Esophagus muscularis mucosa (tissue), 4 donors: ENCODE measurements at places on chromosomes 16 and 17.
A peak's percentile ranks its signal among the peaks of the same experiment; 100 is the strongest.

DNA sequence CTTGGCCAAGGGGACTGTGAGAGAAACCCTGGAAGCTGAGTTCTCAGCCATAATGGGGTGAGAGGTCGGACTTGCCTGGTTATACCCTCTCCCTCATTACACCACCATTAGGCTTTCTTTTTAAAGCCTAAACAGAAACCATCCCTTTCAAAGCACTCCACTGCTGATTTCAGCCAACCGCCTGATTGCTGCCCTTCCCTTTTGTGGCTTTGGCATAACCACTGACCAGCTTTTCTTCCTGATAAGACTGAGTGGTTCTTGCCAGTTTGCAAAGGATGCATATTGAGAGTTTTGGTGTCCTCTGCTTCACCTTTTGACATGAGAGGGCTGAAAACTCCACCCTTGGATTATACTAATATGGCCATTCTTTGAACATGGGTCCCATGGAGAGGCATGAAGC, 308.2 kb upstream of the GOT2 start:
- no peak for DNase-seq

- DNase-seq: no peak
These were observed 7.0 kb upstream of the RBFOX3 start for GRCh38 chr17:79617740-79618382.

GRCh38 chr16:1407753-1408152, 6.8 kb downstream of the UNKL start:
- no peak for DNase-seq

- DNase-seq: no peak
These were observed 82.9 kb downstream of the GAS7 start for GRCh38 chr17:10115536-10115932.

GRCh38 chr16:1974157-1975070, 2.6 kb downstream of the TBL3 start:
- no peak for DNase-seq

DNA sequence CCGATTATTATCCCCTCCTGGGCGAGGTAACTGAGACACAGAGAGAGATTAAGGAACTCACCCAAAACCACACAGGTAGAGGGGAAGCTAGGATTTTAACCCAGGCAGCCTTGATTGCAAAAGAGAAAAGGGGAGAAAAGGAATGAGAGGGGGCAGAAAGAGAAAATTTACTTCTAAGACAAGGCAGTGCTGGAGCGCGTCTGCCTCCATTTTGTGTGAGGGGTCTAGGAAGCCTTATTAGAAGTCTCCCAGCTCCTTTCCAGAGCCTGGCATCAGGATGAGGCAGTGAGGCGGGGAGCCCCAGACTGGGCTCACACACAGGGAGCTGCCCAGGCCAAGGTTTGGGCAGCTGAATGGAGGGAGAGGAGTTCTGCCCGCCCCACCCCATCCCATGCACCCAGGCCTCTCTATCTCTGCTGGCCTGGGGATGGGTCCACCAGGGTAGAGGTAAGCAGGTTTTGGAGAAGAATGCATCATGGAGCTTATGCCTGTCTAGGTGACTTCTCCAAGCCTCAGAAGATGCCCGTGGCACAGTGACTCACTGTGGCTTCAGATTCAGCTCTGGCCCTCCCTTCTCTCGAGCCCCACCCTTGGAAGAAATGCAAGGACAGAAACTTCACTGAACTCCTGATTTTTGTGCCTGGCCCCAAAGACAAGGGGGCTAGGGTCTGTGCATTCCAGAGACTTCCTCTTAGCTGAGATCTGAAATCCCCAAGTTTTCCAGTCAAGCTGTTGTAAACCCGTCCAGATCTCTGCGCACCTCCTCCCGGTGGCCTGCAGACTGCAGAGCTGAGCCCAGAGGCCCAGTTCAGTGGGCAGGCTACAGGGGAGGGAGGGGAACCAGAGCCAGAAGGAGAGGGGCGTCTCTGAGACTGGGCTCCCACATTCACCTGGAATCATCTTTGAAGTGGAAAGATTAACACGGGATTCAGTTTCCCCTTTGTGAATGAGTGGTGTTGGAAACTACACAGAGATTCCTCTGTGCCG, 95.1 kb upstream of the CDH5 start:
- no peak for DNase-seq

- no peak for DNase-seq
These were observed 15.0 kb downstream of the THUMPD1 start for GRCh38 chr16:20726661-20727060.

GRCh38 chr17:64296246-64296645, 33.2 kb upstream of the TEX2 start:
- no peak for DNase-seq

- DNase-seq: no peak
These were observed 27.4 kb upstream of the SLC38A10 start for GRCh38 chr17:81322271-81323082.

DNA sequence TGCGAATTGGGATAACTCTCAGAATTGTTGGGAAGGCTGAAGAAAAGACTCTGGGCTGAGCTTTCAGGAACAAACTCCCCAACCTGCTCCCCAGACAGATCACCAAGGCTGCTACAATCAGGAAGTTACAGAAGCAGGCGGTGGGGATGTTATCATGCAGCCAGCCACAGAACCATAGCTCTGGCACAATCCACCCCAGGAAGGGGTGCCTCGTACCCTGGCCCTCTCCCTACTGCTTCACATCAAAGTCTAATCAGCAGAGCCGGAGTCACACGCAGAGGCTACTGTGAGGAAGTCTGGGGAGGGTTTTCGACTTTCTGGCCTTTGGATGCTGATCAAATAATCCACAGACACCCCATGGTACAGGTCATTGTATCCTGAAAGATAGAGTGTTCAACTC, 86.8 kb downstream of the NTN1 start:
- DNase-seq: no peak

DNA sequence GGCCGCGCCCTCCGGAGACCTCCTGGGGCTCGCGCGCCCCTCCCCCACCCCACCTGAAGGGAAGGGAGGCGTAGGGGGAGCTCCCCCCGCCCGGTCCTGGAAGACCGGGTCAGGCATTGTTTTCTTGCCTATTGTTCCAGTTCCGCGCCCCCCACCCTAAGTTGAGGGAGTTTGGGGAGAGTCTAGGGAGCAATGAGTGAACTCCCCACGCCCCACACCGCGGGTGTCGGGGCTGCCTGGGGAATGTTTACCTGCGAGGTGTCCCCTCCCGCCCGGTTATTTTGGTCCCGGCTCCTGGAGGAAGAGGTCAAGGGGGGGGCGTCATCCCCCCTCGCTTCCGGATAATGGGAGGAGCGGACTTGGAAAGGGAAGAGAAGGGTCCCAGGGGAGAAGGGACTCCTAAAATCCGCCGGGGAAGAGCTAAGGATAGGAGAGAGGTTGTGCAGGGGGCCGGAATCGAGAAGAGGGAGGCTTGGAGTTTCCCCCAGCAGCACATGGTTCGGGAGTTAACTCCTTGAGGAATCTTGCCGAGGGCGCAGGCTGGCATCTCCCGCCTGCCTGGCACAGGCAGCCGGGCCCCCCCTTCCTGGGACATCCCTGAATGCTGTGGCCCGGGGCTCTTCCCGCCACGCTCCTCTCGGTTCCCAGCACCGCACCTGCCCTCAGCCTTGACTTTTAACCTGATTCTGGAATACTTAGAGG, 881 bp downstream of the MLLT6 start:
- no peak for DNase-seq

DNA sequence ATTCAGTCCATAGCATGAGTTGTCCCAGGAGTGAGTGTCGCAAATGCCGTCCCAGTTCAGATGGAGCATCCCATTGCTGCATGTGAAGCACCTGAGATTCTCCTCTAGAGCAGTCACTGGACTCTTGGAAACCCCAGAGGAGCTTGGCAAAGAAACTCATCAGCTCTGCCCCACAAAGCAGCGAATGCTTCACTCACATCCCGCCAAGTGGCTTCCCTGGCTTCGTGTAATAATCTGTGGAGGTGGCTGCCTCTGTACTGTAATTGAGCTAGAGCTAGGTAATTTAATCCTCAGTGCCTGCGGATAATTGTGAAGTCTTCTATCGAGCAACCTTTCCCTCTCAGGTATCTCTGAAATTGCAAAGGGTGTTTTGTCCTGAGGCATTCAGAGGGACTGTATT, 107.1 kb downstream of the SNX29 start:
- no peak for DNase-seq

GRCh38 chr17:41724476-41725050, 9.9 kb downstream of the HAP1 start:
- DNase-seq: no peak

- DNase-seq: no peak
These were observed 641 bp downstream of the KRTAP9-1 start for GRCh38 chr17:41190328-41190727.

DNA sequence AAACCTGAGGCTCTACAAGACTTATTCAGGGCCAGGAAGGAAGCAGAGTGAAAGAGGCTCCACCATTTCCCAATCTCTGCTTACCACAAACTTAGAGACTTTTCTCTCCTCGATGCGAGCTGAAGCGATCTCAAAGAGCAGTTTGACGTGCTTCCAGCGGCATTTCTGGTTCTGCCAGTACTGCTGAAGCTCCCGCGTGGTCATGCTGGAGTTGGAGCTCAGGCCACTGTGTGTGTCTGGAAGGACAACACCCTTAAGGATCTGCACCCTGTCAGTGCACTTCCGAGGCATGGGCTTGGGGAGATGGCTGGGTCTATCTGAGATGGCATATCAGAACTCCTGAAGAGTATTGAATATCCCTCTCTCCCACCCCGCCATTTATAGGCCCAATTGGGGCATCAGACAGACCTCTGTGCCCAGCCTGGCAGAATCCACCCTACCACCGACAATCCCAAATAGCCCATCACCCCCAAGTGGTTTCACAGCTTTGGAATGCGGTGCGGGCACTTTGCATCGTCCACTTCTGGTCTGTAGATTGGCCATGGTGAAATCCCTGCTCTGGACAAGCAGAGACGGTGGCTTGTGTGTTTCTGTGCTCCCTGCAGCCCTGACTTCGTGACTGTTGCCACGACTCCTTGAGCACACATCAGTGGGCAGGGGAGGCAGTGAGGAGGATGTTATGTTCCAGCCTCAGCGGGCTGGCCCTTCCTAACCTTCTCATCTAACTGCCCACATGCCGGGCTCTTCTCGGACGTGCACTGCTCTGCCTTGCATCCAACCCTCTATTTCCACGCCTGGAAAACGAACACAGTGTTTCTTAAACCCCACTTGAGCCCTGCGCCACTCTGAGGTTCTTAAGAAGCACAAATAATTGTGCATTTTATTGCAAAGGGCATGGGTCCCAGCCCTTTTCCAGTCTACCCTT, 5.2 kb downstream of the SNX20 start:
- no peak for DNase-seq

DNA sequence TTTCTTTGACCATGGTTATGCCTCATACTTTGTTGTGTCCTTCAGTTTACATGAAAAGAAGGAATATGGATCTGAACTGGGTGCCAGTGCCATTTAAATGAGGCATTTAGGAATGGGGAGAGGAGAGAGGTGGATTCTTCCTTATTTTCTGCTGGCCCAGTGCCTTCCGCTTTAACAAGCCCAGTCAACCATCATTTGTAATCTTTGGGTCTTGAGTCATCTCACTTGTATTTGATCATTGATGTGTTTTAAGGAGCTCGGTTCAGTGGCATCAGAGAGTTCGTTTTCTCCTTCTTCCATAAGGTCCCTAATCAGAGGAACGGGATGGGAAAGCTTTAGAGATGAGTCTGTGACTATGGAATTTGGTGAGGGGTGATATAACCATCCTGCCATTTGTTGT, 334.9 kb downstream of the WWOX start:
- peak; percentile 26 for DNase-seq

DNA sequence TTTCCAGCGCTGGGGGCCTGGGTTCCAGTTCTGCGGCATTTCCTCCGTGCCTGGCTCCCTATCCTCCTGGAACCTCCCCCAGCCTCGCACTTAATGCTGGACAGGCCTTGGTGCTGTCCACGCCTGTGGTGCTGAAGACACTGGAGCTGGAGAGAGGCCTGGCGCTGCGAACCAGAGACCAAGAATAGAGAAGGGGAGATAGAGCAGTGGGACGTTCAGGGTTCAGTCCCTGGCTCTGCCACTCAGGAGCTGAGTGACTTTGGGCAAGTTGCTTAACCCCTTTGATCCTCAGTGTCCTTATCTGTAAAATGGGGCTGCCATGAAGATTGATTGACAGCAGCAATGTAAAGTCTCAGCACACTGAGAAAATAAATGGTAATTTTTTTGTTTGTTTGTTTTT, 11.9 kb downstream of the SBK1 start:
- DNase-seq: no peak

DNA sequence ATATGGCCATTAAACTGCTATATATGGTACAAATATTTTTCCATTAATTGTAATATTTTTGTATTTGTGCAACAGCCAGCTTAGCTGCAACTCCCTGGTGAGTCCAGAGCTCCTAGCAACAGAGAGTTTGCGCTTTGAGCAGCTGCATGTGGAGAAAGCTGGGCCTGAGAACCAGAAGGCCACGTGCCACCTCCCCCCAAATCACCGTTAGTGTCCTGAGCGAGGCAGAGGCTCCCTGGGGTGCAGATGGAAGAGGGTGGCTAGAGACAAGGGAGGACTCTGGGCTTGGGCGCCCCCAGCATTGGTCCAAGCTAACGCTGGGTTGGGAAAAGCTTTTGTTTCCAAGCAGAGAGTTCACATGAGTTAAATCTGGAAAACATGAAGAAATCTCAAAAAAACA, 41.6 kb downstream of the HSBP1 start:
- DNase-seq: peak; percentile 82

GRCh38 chr17:62692159-62692651, 64.7 kb downstream of the MRC2 start:
- DNase-seq: no peak

DNA sequence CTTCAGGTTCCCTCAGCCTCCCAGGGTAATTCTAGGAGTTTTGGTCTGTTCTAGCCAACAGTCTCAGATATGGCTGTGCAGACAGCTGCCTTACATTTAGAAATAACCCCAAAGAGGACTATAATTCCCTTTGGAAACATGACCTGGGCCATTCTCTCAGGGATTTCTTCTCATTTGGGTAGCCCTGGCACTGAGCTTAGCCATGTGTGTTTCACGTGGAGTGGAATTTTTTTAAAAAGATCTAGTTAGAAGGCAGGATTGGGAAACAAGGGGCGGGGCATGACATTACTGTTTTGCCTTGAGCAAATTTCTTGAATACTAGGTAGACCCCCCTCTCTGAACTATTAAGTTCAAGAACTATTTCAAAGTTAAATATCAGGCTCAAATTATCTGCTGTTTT, 29.6 kb upstream of the MRC2 start:
- DNase-seq: no peak

- no peak for DNase-seq
These were observed 19.7 kb upstream of the ARHGAP17 start for GRCh38 chr16:25034911-25035310.
